ENCODE measurements at places on chromosomes 6 and 20.

DNA sequence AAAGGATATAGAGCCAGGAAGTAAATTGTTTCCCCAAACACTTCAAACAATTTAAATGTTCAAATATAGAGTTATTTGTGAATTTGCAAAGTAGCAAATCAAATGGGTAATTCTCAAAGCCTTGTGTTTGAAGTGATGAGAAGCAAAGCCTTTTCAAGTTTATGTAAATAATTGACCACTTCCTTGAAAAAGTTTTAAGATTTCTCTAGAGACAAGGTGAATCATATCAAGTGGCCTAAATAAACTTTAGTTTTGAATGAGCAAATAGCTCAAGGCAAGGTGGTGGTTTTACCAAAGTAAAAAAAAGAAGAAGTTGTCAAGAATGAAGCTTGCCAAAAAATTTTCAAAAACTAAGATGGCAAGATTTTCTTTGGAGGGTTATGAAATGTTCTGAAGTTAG lies 42.6 kb upstream of the IFNGR1 start:
- no peak for DNase-seq

GRCh38 chr20:36808317-36809257 lies 35.0 kb upstream of the DSN1 start:
- DNase-seq = peak; percentile 68

- DNase-seq = no peak
Observed at GRCh38 chr6:131600716-131601115, 27.3 kb downstream of the MED23 start.

DNA sequence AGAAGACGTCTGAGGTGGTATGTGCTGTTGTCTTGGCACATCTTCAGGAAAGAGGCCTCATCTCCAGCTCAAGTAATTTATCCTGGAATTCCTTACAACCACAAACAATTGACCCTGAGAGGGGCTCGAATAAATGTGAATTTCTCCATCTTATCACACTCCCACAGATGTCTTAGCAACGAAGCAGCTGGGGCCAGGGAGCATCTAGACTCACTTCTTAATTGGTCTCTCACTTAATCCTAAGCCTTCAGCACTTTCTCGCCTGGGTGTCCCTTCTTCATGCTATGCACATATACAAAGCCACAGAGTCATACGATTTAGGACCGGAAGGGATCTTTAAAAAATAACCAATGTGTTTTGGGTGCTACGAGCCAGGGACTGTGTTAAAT lies 27.1 kb downstream of the PCK1 start:
- DNase-seq = no peak

- peak; percentile 62 for DNase-seq
Observed at GRCh38 chr20:1326031-1326930, 2.7 kb downstream of the SDCBP2 start.

DNA sequence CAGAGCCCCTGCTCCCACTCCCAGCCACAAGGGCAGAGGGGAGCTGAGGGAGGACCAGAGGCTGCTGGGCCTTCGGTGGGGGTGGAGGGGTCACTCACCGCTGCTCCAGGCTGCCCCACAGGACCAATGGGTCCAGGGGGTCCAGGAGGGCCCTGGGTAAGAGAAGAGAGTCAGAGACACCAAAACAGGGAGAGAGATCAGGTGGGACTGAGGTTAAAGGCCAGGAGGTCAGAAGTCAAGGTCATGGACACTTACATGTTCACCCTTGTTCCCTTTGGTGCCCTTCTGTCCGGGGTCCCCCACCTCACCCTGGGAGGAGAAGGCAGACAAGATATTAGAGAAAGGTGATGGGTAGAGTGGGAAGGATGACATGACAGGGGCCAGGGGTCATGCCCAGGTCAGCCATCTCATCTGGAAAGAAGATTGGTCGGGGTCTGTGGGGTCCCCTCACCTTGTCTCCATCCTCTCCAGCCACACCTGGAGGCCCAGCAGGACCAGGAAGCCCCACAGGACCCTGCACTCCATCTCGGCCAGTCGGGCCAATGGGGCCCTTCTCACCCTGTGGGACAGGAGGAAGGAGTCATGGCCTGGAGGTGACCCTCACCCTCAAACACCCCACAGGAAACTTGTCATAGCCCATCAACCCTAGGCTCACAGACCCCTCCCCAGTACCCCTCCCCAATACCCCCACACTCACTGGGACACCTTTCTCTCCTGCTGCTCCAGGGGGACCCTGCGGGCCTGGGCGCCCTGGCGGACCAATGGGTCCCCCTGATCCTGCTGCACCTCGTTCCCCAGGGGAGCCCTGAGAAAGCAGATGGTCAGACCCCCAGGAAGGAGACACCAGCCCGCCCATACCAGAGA lies 21.0 kb downstream of the COL11A2 start:
- no peak for DNase-seq

- DNase-seq = no peak
Observed at GRCh38 chr6:40912158-40912946, 126.7 kb downstream of the UNC5CL start.

- DNase-seq = no peak
Observed at GRCh38 chr20:9032758-9033157, 36.1 kb upstream of the PLCB4 start.

GRCh38 chr20:40433341-40433861 lies 255.6 kb downstream of the MAFB start:
- no peak for DNase-seq

GRCh38 chr6:109187399-109188114 lies 92.2 kb downstream of the CEP57L1 start:
- peak; percentile 58 for DNase-seq

DNA sequence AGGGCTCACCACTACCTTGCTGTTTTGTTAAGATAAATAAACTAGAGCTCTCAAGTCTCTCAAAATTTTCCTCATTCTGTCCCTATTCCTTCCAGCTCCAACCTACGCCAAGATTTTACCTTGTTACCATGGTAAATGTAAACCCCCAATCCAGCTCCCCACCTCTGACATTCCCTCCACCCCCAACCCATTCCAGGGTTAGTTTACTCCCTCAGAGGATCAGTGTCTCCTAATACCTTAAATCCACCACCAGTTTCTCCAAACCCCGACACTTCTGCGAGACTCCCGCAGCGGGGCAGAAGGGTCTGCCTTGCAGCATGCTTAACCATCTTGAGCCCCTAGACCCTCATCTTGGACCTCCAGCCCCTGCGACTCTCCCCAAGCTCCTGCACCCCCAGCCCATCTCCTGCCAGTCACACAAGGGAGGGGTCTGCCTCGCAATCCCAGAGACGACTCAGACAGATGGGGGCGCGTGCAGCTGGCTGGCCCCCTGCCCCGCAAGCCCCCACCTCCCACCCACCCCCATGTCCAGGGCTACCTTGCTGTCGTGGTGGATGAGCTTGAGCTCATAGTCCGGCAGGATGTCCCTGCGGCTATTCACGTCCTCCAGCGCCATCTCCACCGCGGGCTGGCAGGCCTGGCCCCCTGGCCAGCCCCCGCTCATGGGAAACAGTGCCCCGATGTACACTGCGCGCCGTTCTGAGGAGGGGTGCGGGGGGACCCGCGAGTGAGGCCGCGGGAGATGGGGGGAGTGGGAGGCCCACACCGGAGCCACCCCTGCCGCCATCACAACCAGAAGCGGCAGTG lies 5.8 kb downstream of the GABBR1 start:
- DNase-seq = peak; percentile 20
